ENCODE measurements at places on chromosomes 4 and X.

- DNase-seq = no peak
These were observed 194.7 kb upstream of the TLL1 start for GRCh38 chr4:165678236-165678935.

DNA sequence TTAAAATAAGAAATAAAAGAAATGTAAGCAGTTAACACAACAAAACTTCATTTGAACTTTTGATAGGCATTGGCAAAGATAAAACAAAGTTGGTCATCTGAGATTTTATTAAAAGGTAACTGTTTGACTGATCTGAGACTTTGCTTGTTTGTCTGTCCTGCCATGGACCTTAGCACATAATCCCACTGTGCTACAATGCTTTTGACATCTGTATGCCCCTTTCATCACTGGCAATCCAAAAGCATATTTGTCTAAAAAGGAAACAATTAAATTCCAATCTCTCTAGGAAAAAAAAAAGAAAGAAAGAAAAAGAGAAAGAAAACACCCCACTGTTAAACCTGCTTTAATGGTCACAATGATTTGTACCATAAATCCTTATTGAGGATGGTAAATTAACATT, 231.0 kb downstream of the DACH2 start:
- DNase-seq = no peak

GRCh38 chrX:145405012-145405411, 157.7 kb downstream of the SPANXN1 start:
- peak; percentile 23 for DNase-seq

DNA sequence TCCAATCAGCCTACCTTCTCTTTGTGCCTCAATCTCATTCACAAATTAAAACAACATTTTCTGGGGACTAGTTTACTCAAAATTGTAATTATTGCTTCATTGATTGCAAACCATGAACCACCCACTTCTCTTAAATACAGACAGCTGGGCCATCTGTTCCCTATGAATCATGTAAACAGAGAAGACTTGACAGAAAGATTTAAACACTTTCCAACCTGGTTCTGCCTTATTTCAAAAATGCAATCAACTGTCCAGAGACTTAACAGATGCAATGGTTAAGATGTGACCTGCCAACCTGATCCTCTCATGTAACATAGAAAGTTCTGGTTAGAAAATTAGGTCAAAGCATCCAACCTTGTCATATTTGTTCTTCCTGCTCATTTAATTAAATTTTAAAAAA, 20.8 kb upstream of the SERTM2 start:
- DNase-seq = no peak

DNA sequence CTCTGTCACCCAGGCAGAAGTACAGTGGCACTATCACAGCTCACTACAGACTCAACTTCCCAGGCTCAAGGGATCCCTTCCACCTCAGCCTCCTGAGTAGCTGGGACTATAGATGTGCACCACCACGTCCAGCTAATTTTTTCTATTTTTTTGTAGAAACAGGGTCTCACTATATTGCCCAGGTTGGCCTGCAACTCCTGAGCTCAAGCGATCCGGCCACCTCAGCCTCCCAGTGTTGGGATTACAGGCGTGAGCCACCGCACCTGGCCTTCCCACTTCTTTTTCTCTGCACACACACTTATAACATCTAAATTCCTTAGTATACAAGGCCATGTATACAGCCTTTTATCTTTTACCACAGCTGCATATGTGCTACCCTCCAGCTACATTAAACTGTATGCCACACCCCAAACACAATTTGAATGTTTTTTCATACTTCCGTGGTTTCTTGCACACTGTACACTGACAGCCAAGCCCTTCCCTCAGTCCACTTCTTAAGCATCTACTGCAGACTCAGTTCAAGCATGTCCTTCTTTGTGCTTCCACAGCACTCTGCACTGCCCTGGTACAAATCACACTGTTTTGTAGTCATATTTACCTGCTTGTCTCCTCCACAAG, 6.5 kb downstream of the SLC7A3 start:
- no peak for DNase-seq

- no peak for DNase-seq
These were observed 3.9 kb downstream of the SHISA3 start for GRCh38 chr4:42401171-42401570.

- no peak for DNase-seq
These were observed 130.2 kb downstream of the GASK1B start for GRCh38 chr4:158042591-158043030.

DNA sequence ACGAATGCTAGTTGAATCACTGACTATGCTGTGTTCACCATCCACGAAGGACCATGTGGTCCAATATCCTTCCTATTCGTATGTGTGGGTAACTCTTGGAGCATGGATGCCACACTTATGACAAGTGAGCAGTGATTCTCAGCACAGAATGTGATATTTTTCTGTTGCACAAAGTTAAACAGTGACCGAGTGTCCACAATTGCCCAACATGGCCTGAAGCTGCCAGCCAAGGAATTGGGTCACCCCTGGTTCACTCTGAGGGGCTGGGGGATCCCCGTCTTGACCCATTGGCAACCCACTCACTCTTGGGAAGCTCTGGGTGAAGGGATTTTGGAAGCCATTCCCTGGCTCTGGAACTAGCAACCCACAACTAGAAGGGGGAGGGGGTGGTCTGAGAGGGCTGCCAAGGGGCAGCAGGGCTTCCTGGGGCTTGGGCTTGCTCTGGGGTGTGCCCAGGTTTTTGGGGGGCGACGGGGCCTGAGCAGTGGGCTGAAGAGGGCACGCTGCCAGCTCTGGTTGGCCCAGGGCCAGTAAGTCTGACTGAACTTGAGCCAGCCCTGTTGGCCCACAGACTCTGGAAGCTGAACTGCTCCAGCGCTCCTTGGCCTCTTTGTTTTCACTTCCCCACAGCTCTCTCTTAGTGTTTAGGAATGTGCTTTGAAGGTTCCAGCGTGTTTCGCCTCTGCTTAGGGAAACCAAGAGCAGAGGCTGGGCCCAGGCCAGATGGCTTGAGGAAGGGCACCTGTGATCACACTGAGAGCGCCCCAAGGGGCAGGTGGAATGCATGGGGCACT, 43.1 kb upstream of the BCOR start:
- no peak for DNase-seq

- DNase-seq = no peak
These were observed 26.9 kb downstream of the MAP7D2 start for GRCh38 chrX:20089845-20090244.

GRCh38 chrX:153801669-153802068, 7.2 kb downstream of the SSR4 start:
- DNase-seq = no peak

GRCh38 chr4:166077782-166078181, 204.7 kb downstream of the TLL1 start:
- no peak for DNase-seq

GRCh38 chr4:94534401-94535312, 82.9 kb downstream of the PDLIM5 start:
- peak; percentile 63 for DNase-seq

GRCh38 chrX:153669901-153670731, 3.5 kb downstream of the PNCK start:
- no peak for DNase-seq

- no peak for DNase-seq
These were observed 320.2 kb upstream of the CLNK start for GRCh38 chr4:11004818-11005217.

GRCh38 chr4:13261486-13262257, 222.5 kb downstream of the RAB28 start:
- DNase-seq = no peak

DNA sequence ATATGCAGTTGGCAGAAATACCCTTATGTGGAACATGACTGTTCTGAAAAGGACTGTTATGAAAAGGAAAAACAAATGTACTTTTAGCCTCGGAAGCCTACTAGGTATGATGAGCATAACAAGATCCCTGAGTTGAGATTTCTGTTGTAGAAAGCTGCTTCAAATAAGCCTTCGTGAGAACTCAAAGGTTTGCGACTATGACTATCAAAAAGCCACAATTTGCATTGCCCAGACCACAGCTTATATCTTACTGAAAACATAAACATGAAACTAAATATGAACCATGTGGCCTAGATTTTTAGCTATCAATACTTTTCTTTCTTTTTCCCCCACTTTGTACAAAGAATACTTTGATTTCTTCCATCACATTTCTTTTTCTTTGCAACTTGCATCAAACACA, 398.2 kb upstream of the LCORL start:
- no peak for DNase-seq

DNA sequence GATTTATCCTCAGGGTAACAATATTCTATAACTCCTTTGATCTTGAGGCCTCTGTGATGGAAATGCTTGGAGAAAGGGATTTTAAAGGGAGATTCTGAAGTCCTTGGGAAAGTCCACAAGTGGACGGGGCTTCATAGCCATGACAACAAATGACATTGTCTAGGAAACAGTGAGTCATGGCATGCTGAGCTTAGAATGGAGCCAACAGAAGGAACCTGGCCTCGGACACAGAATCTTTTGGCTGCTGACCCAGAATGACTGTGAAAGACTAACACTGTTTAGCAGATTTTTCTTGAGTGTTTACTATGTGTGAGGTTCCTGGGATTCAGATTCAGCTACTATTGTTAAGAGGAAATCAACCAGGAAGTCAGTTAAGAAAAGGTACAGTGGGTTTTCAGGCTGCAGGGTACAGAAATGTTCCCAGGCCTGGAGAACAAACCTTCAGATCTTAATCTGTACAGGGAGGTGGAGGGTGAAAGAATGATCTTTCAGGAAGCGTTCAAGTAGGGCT, 18.1 kb upstream of the CXCL2 start:
- no peak for DNase-seq

GRCh38 chrX:154317391-154317995, 21.9 kb downstream of the TKTL1 start:
- peak; percentile 19 for DNase-seq

DNA sequence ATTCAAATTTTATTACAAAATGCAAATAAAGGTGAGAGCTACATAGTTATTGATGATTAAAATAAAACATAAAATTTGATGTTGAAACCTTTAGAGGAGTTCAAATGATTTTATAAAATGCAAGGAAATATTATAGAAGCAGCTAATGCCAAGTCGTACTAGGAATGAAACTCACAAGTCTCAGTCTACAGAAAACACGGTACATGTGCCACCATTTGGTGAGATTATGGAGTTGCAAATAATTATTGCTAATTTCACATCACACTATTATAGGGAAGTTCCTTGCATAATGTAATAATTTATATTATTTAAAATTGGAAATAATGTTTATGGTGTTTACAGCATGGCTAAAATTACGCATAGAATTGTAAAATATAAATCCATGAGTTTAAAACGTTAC, 1601.7 kb upstream of the TENM3 start:
- DNase-seq = no peak

DNA sequence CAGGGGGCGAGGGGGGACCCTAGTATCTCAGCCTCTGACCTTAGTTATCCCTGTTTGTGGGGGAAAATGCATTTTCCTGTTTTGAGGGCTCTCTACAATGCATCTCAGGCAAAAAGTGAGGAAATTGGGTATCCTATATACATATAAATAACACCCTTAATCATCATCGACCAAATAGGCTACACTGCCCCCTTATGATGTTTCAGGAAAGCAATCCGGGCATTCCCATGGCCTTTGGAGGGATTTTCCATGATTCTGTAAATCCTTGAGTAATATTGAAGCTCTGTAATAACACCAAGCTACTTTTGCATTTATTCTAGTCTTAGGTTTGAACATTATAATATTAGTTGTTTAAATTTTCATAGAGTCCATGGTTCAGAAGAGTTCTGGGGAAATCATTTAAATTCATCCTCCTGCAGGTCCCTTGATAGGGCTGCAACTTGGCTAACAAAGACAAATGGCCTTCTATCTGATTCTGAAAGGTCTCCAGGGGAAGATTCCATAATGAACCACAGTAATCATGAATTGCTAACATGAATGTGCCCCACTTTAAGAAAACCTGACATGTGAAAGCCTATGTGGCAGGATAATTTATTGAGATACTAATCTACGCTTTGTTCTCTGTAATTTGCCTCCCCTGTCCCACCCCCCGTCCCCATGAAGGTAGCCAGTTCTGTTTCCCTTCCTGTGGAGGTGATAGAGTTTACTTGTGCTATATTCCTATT, 91.5 kb upstream of the SCOC start:
- no peak for DNase-seq

GRCh38 chr4:9762823-9763475, 18.5 kb upstream of the DRD5 start:
- DNase-seq = peak; percentile 82

- no peak for DNase-seq
These were observed 186.9 kb downstream of the LRBA start for GRCh38 chr4:150828159-150828558.

- DNase-seq = no peak
These were observed 2.8 kb downstream of the GPR101 start for GRCh38 chrX:137031039-137031438.

- DNase-seq = no peak
These were observed 74.2 kb downstream of the PPA2 start for GRCh38 chr4:105399532-105400161.

GRCh38 chr4:46648088-46648744, 258.3 kb upstream of the GABRA2 start:
- peak; percentile 72 for DNase-seq

- no peak for DNase-seq
These were observed 706.9 kb downstream of the GLUD2 start for GRCh38 chrX:121754301-121754700.

DNA sequence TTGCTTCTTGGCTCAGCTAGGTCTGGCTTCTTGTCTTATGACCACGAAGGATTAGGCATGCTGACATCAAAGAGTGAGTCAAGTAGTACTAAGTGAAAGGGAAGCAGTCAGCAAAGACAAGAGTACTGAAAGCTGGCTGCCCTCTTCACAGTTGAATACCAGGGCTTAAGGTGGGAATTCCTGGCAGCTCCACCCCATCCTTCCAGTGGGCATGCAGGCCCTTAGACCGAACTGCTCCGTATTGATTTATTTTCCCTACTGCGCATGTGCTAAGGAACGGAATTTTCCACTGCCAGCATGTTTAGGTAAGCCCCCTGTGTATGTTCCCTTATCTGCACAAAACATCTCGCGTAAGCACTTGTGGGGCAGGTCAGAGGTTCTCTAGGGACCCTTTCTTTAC, 2320.1 kb downstream of the ARAP2 start:
- no peak for DNase-seq

DNA sequence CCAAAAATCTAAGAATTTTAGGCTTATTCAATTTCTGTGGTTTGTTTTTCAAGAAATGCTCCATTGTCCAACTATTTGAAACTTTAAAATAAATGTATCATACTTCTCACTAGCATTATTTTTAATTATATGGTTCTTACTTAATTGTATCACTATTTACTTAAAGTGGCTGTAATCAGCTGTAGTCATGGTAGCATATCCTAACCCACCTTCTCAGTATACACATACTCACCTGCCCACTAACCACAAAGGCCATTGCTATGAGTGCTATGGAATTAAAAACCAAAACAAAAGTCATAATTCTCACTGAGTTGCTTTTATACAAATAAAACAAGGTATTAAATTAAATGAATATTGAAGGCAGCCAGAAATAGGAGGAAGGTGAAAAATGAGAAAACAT, 5.0 kb downstream of the FBXO8 start:
- no peak for DNase-seq
